ENCODE measurements at places on chromosomes 16 and 17. TPM values are rescaled to one million over a fixed set of nuclear protein-coding genes. Genes with fewer than 3 reads are reported as not detected.
A peak's percentile ranks its signal among the peaks of the same experiment; 100 is the strongest.

DNA sequence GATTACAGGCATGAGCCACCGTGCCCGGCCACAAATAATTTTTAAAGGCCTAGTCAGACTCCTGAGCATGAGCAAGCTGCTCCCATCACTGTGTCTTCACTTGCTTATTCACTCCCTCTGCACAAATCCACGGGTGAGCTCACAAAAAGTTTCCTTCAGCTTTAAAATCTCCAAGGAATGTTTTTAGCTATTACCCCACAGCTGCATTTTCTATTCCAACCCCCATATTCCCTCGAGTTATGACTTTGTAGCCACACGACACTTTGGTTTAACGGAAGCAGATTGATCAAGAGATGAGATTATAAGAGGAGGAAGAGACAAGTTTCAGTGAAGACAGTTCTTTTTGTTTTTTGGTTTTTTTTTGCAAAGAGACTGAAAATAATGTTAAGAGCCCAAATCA, 49.1 kb upstream of the SLC25A19 start:
- H3K27ac ChIP-seq = peak overlapping the region; percentile 75
- H3K4me3 ChIP-seq = no peak overlapping the region

DNA sequence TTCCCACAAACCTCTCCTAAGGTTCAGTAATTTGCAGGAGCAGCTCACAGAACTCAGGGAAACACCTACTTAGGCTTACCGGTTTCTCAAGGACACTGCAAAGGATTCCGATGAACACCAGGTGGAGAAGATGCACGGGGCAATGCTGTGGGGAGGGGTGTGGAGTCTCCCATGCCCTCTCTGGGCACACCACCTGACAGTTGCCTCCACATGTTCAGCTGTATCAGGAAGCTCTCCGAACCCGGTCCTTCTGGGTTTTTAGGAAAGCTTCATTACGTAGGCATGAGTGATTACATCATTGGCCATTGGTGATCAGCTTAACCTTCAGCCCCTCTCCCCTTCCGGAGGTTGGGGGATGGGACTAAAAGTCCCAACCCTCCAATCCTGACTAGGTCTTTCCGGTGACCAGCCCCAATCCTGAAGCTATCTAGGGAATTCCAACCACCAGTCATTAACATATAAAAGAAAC, 21.6 kb downstream of the C17orf58 start:
- peaks cover 8% of the 10 kb centered on the region for H3K4me1 ChIP-seq
- H3K27ac ChIP-seq = no peak overlapping the region
- peaks cover 13% of the 10 kb centered on the region for H3K36me3 ChIP-seq
- no peak for DNase-seq

GRCh38 chr17:42855048-42855596, 4.1 kb downstream of the AOC3 start:
- no peak for DNase-seq
- H3K36me3 ChIP-seq = no peaks in the 10 kb centered on the region
- H3K27ac ChIP-seq = no peak overlapping the region
- no peaks in the 10 kb centered on the region for H3K27me3 ChIP-seq

DNA sequence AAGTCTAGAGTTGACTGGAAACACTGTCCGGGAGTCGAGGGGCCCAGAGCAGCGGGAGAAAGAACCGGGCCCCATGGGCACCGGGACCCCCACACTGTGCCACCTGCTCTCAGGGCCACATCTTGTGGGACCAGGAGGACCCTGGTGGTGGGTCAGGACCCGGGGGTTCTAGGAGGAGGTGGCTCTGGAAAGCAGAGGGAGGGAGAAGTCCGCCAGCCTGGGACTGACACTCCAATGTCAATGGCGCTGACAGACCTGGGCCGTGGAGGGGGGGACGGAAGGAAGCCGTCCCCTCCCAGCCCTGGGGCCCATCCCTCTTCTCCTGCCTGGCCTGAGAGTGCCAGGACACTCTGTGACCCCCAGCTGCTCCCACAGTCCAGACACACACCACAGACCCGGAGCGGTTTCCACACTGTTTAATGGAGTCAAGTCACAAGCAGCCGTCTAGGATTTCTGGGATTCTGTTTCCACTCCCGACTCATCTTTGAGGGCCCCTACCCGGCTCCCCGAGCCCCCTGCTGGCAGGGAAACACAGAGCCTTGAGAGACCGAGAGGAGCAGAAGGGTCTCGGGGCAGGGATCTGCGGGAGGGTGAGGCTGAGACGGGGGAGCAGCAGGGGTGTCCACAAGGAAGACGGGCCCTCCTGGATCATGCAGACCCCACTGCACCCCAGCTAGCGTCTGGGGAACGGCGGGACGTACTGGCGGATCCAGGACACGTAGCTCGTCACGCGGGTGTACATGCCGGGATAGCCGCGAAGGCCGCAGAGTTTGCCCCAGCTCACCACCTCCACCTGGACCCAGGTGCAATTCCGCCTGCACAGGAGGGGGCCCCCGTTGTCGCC, 23.5 kb upstream of the UBE2I start:
- H3K4me3 ChIP-seq = no peak overlapping the region
- no peak overlapping the region for H3K27ac ChIP-seq
- peak; percentile 81 for DNase-seq
- no peaks in the 10 kb centered on the region for H3K36me3 ChIP-seq

The CCL17 gene
- not detected for total RNA-seq

- H3K27ac ChIP-seq = no peak overlapping the region
- no peak for DNase-seq
- peaks cover 2% of the 10 kb centered on the region for H3K36me3 ChIP-seq
These were observed 313.0 kb downstream of the SEC14L1 start for GRCh38 chr17:77453613-77454241.

- H3K27ac ChIP-seq = no peak overlapping the region
- no peaks in the 10 kb centered on the region for H3K36me3 ChIP-seq
- H3K4me3 ChIP-seq = no peak overlapping the region
- DNase-seq = no peak
- H3K27me3 ChIP-seq = peaks cover 46% of the 10 kb centered on the region
These were observed 247.8 kb downstream of the ENGASE start for GRCh38 chr17:79322211-79323123.

- H3K36me3 ChIP-seq = no peaks in the 10 kb centered on the region
- no peak overlapping the region for H3K4me3 ChIP-seq
- H3K27ac ChIP-seq = no peak overlapping the region
- H3K27me3 ChIP-seq = peaks cover 3% of the 10 kb centered on the region
These were observed 9.5 kb upstream of the NDEL1 start for GRCh38 chr17:8426094-8426720.

DNA sequence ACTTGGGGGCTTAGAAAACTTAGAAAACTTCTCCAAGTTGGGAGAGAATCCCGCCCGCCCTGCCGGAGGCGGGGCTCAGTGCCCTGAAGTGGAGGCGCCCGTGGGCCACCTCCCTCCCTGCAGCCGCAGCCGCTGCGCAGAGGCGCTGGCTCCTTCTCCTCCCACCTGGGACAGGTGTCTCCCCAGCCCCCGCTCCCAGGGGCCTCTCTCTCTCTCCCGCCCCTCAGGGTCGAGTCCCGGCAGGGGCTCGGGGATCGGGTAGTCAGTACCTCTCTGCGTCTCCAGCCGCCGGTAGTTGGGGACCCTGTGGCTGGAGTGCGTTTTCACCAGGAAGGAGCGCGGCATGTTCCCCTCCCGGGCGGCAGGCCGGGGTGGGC, 257 bp downstream of the SNAI3 start:
- peaks cover 36% of the 10 kb centered on the region for H3K27me3 ChIP-seq
- H3K4me3 ChIP-seq = peak overlapping the region; percentile 59
- H3K27ac ChIP-seq = no peak overlapping the region
- peaks cover 2% of the 10 kb centered on the region for H3K4me1 ChIP-seq
- peaks cover 1% of the 10 kb centered on the region for H3K36me3 ChIP-seq

The OR4D1 gene
- total RNA-seq = not detected

GRCh38 chr16:16183562-16183961, 39.7 kb downstream of the ABCC6 start:
- no peak for DNase-seq
- no peak overlapping the region for H3K4me3 ChIP-seq
- H3K36me3 ChIP-seq = no peaks in the 10 kb centered on the region
- no peak overlapping the region for H3K27ac ChIP-seq
- H3K4me1 ChIP-seq = no peaks in the 10 kb centered on the region
- H3K27me3 ChIP-seq = peaks cover 3% of the 10 kb centered on the region

DNA sequence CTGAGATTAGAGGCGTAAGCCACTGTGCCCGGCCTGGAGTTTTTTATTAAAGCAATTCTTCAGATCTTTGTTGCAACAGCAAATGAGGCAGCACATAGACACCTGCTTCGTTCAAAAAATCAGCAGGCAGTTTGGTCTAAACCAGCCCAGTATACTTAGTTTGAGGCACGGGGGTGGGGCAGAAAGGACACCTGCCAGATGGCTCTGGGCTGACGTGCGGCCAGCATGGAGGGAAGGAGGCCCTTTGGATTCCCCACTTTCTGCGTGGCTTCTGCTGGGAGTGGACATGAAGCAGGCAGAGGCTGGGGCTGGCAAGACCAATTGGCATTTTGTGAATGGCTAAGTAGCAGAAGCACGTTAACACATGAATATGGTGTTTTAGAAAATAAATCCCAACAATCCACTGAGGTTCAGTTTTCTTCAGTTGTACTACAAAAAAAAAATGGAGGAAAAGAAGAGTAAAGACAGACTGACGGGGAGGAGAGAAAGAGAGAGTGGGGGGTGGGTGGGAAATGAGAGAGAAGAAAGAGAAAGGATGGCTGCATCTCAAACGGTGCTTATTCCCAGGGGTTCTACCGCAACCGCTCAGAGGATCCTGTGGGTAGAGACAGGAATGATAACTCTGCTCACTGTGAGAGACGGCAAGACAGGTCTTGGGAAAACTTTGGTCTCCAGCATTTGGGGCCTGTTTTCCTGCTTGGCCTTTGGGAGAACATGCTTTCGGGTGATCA, 16.3 kb downstream of the C16orf46 start:
- H3K4me3 ChIP-seq = no peak overlapping the region
- DNase-seq = no peak
- no peaks in the 10 kb centered on the region for H3K27me3 ChIP-seq
- H3K36me3 ChIP-seq = peaks cover 2% of the 10 kb centered on the region
- H3K27ac ChIP-seq = no peak overlapping the region

- no peak overlapping the region for H3K27ac ChIP-seq
- no peaks in the 10 kb centered on the region for H3K4me1 ChIP-seq
- no peak for DNase-seq
- no peaks in the 10 kb centered on the region for H3K36me3 ChIP-seq
- no peaks in the 10 kb centered on the region for H3K27me3 ChIP-seq
These were observed 6.4 kb downstream of the DRC7 start for GRCh38 chr16:57700781-57701551.

GRCh38 chr17:2089021-2089422, 34.1 kb downstream of the HIC1 start:
- H3K4me3 ChIP-seq = peak overlapping the region; percentile 52
- no peak for DNase-seq
- H3K4me1 ChIP-seq = peaks cover 65% of the 10 kb centered on the region

GRCh38 chr17:35243561-35244340, 879 bp downstream of the SLFN5 start:
- no peaks in the 10 kb centered on the region for H3K27me3 ChIP-seq
- DNase-seq = no peak
- H3K27ac ChIP-seq = peak overlapping the region; percentile 99
- H3K4me1 ChIP-seq = peaks cover 50% of the 10 kb centered on the region

The CEP112 gene
- total RNA-seq = 13.5 TPM

- no peaks in the 10 kb centered on the region for H3K36me3 ChIP-seq
- no peaks in the 10 kb centered on the region for H3K4me1 ChIP-seq
- no peak for DNase-seq
These were observed 19.6 kb downstream of the TMC5 start for GRCh38 chr16:19437280-19437679.

DNA sequence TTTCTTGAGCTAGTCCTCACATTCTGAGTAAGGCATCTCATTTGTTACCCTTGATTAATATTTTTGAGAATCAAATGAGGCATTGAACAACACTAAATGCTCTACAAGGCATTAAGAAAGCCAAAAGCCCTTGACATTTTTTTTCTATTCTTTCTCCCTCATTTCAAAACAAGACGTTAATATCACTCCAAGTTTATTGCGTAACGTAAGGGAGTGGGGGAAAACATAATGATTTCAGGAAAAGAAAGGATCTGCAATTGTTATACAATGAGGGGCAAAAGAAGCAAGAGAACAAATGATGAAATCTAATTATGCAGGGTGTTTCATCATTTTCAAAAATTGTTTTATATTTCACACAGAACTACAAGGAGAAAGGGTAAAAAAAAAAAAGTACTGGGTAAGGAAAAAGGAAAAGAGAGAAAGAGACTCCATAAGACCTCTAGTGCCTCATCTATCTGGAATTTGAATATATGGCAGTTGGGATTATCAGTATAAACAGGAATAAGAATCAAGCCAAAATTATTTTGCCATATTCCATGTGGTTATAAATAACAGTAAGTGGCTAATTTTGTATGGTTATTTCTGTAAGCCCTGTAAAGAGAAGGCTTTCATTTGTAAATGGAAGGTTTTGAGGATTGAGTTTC, 163.0 kb downstream of the ABCA8 start:
- no peak overlapping the region for H3K4me3 ChIP-seq
- no peak for DNase-seq
- peaks cover 3% of the 10 kb centered on the region for H3K4me1 ChIP-seq
- H3K27me3 ChIP-seq = no peaks in the 10 kb centered on the region
- H3K27ac ChIP-seq = no peak overlapping the region

The SRRM2 gene
- total RNA-seq = 615 TPM

DNA sequence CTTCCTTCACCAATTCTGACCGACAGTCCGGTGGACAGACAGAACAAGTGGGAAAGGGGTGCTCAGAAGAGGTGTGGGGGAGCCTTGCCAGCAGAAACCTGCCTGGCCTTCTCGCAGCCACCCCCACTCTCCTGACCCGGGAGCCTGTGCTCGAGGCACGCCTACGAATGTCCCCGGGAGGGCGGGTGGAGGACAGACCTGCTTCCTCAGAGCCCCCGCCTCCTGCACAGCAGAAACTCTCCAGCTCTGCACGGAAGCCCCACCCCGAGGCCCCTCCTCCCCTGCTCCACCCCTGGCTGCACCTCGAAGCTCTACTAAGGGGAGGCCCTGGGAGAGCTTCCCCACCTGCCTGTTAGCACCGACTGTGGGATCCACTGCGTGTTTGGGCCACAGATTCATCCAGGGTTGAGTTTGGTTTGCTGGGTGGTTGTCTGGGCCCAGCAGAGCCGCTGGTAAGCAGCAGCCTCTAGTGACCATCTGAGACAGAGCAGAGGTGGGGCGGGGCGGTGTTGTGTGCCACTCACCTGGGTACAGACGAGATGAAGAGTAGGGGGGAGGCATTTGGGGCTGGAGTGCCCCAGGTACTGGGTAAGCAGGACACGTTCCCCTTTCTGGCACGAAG, 6.2 kb downstream of the TAF1C start:
- H3K4me1 ChIP-seq = peaks cover 38% of the 10 kb centered on the region
- DNase-seq = no peak
- H3K4me3 ChIP-seq = no peak overlapping the region
- H3K27me3 ChIP-seq = no peaks in the 10 kb centered on the region
- H3K36me3 ChIP-seq = peaks cover 5% of the 10 kb centered on the region

Data from chondrocyte (in vitro differentiated cells).